ENCODE measurements at places on chromosomes 7 and 10.

DNA sequence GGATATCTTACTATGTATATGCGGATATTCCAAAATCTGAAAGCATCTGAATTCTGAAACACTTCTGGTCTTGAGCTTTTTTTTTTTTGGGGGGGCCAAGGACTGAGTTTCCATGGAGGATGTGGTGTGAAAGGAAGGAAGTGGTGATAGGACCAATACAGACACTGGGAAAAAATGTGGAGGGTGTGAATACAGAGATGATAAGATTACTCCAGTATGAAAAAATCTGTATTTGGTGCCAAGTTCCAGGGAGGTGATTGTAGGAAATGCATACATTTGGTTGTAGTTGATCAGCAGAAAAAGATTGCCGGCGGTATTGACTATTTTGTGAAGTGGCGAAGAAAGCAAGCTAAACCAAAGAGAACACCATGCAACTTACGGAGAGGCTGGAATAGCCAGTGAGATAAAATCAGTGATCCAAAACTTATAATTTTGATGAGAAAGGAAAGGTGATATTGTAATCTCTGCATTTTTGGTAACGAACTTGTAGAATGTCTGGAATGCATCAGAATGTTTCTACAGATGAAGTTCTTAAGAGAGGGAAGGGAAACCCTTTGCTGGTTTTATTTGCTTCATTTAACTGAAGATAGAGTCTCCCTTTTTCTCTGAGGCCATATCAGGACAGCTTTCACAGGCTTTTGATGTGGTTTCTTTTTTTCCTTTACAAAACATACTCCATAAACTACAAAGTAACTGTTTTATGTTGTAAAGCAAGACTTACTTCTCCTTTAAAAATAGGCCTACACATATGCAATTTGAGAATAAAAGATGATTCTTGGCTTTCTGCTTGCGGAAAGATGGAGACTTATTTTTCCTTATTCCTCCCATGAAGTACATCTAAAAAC, 6.0 kb downstream of the WDR37 start:
- DNase-seq = no peak

- DNase-seq = no peak
Observed at GRCh38 chr10:47339759-47340607, 8.2 kb upstream of the RBP3 start.

DNA sequence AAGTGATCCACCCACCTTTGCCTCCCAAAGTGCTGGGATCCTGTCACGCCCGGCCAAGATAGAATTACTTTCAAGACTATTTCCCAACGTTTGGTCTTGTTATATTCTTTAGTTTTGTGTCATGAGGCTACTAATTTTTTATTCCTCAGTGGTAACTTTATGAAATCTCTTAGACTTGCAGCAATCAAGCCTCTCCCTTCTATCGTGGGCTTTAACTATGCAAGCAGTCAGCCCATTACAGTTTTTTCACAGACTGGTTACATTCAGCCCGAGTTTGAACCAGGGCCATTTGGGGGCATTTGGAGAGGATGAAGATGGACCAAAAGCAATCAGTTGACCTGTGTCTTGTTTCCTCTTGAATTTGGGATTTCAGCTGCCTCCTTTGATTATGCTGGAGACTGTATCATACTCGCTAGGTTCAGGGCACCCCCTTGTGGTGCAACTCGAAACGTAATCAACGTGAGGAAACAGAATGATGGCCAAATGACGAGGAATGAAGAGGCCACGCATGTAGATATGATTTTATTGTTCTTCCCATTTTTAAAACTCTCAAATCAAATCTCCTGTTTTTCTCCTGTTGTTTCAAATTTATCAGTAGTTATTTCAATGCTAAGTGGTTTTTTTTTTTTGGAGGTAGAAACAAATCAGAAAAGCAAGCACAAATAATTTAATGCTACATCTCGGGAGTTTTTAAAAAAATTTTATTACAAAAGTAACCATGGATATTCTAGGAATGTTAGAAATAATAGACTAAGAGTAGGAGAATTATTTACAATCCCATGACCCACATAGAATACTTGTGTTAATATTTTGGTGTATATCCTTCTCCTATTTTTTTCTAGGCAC, 151.6 kb downstream of the KIAA1217 start:
- DNase-seq = no peak

DNA sequence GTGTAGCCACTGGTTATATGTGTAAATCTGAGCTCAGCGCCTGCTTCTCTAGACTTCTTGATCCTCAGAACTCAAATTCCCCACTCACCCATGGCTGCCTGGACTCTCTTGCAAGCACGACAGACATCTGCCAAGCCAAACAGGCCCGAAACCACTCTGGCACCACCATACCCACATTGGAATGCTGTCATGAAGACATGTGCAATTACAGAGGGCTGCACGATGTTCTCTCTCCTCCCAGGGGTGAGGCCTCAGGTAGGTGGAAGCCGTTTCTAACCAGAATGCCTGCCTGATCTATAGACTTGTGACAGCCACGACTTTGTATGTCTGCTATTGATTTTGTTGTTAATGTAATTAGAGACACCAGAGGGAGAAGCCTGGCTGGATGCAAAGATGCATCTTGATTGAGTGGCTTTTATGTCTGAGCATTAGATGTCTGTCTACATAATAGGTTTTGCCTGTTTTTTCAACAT, 4.0 kb downstream of the BAMBI start:
- DNase-seq = no peak

DNA sequence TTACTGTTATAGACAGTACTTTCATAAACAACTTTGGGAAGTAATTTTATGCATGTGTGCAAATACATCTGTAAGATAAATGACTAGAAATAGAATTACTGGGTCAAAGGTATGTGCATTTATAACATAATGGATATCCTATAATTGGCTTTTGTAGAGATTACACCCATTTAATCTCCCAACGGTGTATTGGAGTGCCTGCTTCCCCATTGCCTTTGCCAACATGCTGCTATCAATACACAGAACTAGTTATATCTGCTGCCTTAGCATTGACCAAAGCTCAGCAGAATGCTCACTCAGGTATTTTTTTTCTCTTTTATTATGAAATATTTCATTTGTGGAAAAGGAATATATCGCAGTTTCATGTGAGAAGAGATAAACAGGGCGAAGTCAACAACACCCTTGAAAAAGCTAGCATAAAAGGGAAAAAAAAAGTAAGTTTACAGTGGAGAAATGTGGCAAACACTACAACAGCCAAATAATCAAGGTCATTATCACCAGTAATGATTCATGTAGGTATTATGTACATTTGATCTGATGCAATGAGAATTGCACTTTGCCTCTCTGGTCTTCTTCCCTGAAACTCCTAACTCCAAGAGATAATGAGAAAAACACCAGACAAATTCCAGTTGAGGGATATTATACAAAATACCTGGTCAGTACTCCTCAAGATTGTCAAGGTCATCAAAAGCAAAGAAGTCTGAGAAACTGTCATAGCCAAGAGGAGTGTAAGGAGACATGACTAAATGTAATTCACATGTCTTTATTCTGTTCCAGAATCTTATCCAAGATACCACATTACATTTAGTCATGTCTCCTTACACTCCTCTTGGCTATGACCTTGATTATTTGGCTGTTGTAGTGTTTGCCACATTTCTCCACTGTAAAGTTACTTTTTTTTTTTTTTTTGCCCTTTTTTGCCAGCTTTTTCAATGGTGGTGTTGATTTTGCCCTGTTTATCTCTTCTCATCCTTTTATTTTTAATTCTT, 36.8 kb downstream of the MARCHF5 start:
- DNase-seq = no peak

DNA sequence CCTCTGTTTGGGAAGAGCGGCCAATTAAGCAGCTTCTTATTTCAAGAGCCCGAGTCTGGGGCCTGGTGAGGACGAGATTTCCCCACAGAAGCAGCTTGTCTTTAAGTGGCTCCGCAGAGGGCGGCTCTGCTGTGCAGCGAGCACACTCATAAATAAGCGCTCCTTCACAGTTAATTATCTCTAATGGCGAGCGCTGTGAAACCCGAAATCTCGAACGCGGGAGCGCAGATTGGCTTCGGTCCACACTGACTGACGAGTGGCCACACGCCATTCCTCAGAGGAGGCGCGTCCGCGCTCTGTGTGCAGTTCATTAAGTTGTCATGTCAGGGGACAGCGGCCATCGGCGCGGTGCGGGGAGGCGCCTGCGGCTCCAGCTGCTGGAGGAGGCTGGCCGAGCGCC, 560.9 kb downstream of the DNAJB6 start:
- DNase-seq = no peak

GRCh38 chr10:14757394-14757793, 17.3 kb downstream of the FAM107B start:
- DNase-seq = no peak

DNA sequence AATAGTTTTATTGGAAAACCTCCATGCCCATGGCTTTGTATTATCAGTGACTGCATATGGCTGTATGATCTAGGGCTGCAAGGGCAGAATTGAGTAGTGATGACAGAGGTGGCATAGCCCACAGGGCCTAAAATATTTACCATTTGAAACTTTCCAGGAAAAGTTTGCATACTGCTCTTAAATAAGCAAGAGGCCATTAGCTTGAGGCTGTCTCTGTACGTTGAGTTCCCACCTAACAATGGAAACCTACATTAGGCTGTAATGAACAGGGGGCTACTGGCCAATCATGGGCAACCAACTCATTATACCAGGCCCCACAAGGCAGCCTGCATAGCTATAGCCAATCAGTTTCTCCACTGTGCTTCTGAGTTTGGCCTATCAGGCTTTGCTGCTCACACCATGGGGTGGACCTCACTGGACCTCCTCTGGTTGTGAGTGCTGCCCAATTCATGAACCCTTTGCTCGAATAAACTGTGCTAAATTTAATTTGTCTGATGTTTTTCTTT, 673 bp upstream of the ST8SIA6 start:
- DNase-seq = no peak

DNA sequence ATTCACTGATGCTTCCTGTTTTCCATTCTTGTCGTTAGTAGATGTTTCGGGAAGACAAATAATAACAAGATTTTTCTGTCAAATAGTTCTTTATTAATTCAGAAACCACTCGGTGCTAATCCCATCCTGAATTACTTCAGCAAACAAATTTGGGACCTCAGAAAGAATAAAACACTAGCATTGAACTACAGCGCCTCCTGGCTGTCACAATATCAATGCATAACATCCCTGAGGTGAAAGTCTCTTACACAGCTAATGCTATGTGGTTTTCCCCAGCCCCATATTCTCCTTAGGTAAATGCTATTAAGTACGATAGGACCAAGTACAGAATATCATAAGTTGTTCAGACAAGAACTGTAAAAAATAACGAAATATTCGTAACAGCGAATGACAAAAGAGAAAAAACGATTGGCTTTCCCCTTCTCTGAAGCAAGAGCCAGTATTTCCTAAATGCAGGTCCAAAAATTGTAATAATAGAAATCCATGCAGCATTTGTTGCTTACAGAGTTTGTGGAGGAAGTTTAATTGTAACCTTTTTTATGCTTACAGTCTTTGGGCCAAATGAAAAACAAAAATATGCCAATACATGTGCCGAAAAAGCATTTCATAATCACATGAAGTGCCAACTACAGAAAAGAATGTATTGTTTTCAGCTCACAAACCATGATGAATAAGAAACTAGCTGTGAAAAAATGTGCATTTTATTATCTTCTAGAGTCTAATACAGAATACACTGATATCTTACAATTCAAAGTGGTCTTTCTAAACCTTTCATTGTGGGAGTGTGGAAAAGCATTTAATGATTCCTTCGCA, 47.3 kb downstream of the MYPN start:
- peak; percentile 23 for DNase-seq

DNA sequence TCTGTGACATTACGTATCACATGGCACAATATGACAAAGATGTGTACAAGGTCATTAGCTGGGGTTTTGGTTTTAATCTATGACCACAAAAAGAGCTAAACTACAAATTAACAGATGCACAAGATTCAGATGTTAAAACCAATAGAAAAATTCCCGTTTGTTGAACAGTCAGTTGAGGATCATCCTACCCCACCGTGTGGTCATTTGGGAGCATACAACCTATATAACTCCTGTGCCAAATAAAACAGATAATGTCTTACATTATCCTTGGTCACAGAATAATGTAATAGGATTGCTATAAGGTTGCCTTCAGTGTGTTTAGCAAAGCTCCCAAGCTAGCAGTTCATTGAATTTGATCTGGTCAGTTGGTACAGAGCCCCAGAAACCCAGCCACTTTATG, 28.2 kb downstream of the ASNS start:
- DNase-seq = no peak

GRCh38 chr10:50421026-50421719, 169.9 kb upstream of the ASAH2 start:
- no peak for DNase-seq

DNA sequence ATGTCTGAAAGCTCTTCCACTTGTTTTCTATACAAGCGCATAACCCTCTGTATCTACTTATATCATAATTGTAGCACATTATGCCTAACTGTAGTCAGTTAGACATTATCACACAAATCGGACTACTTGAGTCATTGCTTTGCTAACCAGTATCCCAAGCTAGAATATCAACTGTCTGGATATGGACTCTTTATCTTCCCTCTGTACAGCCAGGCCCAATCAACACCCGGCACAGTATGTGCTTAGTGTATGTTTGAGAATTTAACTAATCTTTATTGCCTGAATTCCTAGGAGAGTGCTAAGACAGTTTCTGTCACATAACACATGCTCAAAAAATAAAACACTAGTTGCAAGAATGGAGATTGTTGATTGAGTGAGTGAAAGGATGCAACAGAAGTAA, 211.2 kb downstream of the ARL4A start:
- no peak for DNase-seq

DNA sequence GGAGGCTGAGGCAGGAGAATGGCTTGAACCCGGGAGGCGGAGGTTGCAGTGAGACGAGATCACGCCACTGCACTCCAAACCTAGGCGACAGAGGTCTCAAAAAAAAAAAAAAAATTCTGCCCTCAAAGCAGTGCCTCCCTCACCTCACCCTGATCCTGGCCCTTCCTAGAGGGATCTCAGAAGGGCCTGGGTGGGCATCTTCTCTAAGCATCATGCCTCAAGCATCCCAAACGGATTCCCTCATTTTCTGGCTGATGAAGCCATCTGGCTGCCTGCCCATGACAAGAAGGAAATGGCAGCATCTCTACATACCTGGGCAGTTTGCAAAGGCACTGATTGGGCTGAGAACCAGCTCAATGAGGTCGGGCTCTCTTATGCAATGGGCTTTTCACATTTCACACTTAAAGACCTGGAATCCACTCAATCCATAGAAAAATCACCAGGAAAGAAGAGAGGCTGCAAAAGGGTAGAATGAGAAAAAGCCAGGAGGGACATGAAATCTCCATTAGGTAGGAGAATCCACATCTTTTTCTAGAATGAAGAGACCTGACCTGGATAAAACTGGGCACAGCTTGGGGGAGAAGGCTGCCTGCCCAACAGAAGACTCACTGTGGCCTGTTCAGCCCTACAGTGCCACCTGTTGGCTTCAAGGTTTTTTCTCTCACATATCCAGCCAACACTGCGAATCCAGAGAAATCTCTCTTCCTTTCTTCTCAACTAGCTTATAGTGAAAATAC, 48.1 kb downstream of the PDLIM1 start:
- DNase-seq = no peak

GRCh38 chr10:1736144-1736971, 967 bp downstream of the ADARB2 start:
- no peak for DNase-seq

All from keratinocyte (primary cell).